ENCODE measurements at places on chromosomes 5 and 9.

GRCh38 chr9:84439250-84439649 lies 98.7 kb upstream of the SLC28A3 start:
- H3K27ac ChIP-seq = no peak overlapping the region
- peaks cover 4% of the 10 kb centered on the region for H3K27me3 ChIP-seq
- no peaks in the 10 kb centered on the region for H3K4me1 ChIP-seq
- no peaks in the 10 kb centered on the region for H3K36me3 ChIP-seq
- no peak for DNase-seq
- no peak overlapping the region for H3K4me3 ChIP-seq

DNA sequence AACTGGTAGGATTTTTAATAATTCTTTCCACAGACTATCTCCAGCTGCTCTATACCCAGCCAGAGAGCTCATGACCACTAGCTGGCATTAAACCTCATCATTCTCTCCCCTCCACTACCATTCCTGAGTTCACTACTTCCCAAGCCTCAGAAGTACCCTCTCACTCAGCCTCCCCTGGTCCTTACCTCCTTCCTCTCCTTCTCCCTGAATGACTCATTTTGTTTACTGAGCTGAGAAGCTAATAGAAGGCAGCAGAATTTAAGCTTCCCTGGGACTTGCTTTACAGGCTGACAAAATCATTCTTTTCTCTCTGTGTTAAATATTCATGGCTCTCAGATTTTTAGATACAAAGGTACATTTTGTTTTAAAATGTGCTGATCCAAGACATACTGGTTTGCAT lies 305.4 kb downstream of the TLR4 start:
- no peak overlapping the region for H3K4me3 ChIP-seq
- H3K27ac ChIP-seq = no peak overlapping the region
- H3K4me1 ChIP-seq = no peaks in the 10 kb centered on the region
- DNase-seq = no peak
- no peaks in the 10 kb centered on the region for H3K36me3 ChIP-seq

GRCh38 chr5:34717426-34718327 lies 61.5 kb downstream of the RAI14 start:
- peaks cover 3% of the 10 kb centered on the region for H3K27me3 ChIP-seq
- H3K4me3 ChIP-seq = no peak overlapping the region
- no peaks in the 10 kb centered on the region for H3K36me3 ChIP-seq

GRCh38 chr5:163440954-163441353 lies 3.6 kb downstream of the CCNG1 start:
- H3K27me3 ChIP-seq = no peaks in the 10 kb centered on the region
- no peak overlapping the region for H3K4me3 ChIP-seq
- H3K4me1 ChIP-seq = peaks cover 35% of the 10 kb centered on the region
- peaks cover 31% of the 10 kb centered on the region for H3K36me3 ChIP-seq

DNA sequence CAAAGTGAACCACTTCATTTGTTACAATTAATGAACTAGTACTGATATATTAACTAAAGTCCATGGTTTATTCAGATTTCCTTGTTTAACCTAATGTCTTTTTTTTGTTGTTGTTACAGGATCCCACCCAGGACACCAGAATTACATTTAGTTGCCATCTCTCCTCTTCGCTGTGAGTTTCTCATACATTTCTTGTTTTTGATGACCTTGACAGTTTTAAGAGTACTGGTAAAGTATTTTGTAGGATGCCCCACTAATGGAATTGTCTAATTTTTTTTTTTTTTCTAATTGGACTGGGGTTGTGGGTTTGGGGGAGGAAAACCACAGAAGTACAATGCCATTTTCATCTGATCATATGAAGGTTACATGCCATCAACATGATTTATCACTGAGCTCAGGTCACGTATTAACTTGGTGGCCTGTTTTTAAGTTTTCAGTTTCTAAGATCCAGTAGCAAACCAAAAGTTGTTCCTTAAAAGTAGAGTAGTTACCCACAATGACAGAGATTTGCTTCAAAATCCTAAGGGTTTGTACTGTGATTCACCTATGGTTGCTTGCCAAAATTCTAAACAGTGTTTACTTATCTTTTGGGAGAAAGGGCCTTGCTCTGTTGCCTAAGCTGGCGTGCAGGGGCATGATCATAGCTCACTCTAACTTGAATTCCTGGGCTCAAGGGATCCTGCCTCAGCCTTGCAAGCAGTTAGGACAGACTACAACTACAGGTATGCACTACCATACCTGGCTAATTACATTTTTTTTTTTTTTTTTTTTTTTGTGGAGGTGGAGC lies 4.5 kb upstream of the OTULIN start:
- DNase-seq = no peak
- no peak overlapping the region for H3K4me3 ChIP-seq
- no peak overlapping the region for H3K27ac ChIP-seq
- H3K27me3 ChIP-seq = no peaks in the 10 kb centered on the region
- peaks cover 59% of the 10 kb centered on the region for H3K4me1 ChIP-seq

DNA sequence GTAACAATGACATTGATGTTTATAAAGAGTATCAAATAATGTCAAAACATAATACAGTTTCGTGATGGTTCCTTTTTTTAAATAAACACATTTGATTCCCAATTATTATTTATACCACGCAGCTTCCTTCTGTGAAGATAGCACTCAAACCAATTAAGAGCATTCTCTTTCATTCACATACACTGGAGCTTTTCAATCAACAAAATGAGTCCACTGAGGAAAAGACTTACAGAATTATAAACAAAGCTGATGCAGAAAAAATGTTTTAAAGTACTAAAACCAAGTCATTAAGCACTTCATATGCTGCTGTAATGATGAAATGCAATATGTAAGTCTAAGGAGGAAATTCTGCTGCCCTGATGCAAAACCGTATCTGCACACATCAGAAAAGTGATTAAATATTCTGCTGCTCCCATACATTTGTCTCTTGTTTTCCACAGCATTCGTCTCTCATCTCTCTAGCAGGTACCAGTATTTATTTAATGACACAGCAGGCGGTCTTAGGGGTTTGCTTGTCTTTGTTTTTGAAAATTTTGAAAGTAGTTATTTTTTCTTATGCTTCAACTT lies 147.1 kb downstream of the CDH10 start:
- H3K27ac ChIP-seq = no peak overlapping the region
- no peaks in the 10 kb centered on the region for H3K36me3 ChIP-seq
- no peaks in the 10 kb centered on the region for H3K27me3 ChIP-seq
- H3K4me3 ChIP-seq = no peak overlapping the region
- no peaks in the 10 kb centered on the region for H3K4me1 ChIP-seq
- DNase-seq = no peak

DNA sequence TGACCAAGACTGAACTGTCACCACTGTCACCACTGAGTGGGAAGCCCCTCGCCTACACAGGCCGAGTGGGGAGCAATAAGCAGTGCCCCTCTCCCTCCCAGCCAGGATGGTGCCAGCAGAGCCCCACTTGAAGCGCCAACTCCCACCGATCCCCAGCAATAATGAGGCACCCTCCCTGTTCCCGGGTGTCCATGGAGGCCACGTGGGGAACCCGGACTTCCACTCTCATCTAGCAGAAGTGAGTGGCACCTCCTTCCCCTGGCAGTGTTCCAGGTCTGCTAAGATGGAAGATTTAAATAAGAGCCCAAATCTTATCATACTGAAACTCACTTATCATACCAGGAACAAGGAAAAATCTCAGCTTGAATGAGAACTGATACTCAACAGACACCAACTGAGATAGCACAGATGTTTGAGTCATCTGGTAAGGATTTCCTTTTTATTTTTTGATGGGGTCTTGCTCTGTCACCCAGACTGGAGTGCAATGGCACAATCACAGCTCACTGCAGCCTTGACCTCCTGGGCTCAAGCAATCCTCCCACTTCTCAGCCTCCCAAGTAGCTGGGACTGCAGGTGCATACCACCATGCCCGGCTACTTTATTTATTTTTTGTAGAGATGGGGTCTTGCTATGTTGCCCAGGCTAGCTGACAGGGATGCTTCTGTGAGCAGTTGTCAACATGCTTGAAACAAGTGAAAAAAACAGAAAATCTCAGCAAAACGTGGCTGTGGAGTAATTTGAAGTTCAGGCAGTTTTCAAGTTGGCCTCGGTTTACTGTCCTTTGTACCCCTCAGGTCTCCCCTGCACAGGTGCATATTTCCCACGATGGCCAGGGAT lies 29.6 kb upstream of the ASS1 start:
- H3K27me3 ChIP-seq = peaks cover 3% of the 10 kb centered on the region
- H3K4me1 ChIP-seq = no peaks in the 10 kb centered on the region
- no peak overlapping the region for H3K4me3 ChIP-seq
- no peak overlapping the region for H3K27ac ChIP-seq

GRCh38 chr9:35335164-35335563 lies 154.7 kb upstream of the RUSC2 start:
- H3K4me1 ChIP-seq = no peaks in the 10 kb centered on the region
- H3K4me3 ChIP-seq = no peak overlapping the region
- H3K27me3 ChIP-seq = no peaks in the 10 kb centered on the region
- no peak for DNase-seq

- H3K27me3 ChIP-seq = no peaks in the 10 kb centered on the region
- H3K4me3 ChIP-seq = no peak overlapping the region
- no peaks in the 10 kb centered on the region for H3K4me1 ChIP-seq
Measured at GRCh38 chr5:79929095-79929494, 62.0 kb downstream of the MTX3 start.

- no peaks in the 10 kb centered on the region for H3K27me3 ChIP-seq
- DNase-seq = no peak
- no peak overlapping the region for H3K4me3 ChIP-seq
- H3K4me1 ChIP-seq = peaks cover 20% of the 10 kb centered on the region
- H3K27ac ChIP-seq = no peak overlapping the region
- no peaks in the 10 kb centered on the region for H3K36me3 ChIP-seq
Measured at GRCh38 chr5:175892015-175892800, 20.8 kb downstream of the CPLX2 start.

DNA sequence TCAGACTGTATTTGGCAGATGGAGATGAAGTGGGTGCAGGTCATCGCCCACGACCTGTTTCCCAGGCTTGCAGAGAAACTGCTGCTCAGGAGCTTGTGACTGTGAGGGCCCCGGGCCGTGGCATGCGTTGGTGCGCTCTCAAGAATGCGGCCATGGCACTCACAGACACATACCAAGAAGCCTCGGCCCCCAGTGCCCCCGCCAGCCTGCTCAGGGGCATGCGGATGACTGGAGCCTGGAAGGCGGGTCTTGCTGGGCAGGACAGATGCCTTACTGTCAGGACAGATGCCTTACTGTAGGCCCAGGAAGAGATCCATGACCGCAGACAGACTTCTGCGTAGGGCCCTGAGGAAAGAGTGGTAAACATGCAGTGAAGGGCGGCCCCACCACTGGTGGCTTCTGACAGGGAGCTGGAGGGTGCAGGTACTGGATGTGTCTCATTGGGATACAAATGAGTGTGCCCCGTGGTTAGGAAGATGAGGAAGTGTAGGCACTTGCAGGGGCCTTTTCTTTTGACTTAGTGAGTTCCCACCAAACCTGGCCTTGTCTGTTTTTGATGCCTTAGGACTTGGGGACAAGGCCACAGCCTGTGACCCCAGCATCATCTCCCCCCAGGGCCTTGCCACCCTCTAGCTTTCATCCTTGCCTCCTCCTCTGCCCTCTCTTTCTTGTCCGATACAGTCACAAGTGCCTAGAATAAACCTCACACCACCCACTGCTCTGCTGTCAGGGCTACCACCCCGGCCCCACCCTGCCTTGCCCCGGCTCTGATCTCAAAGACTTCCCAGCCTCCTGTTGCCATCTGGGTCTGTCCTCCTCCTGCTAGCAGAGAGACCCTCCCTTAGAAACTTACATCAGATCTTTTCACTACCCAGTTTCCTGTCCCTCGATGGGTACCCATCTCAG lies 68.8 kb upstream of the ABL1 start:
- peak overlapping the region; percentile 55 for H3K27ac ChIP-seq
- DNase-seq = peak; percentile 28
- peaks cover 40% of the 10 kb centered on the region for H3K4me1 ChIP-seq

- no peaks in the 10 kb centered on the region for H3K4me1 ChIP-seq
- H3K27me3 ChIP-seq = no peaks in the 10 kb centered on the region
- H3K4me3 ChIP-seq = no peak overlapping the region
Measured at GRCh38 chr9:105900123-105900522, 205.8 kb downstream of the TMEM38B start.

- H3K27ac ChIP-seq = no peak overlapping the region
- H3K4me3 ChIP-seq = no peak overlapping the region
- no peaks in the 10 kb centered on the region for H3K36me3 ChIP-seq
- H3K4me1 ChIP-seq = no peaks in the 10 kb centered on the region
- H3K27me3 ChIP-seq = no peaks in the 10 kb centered on the region
Measured at GRCh38 chr5:107455111-107455544, 215.6 kb downstream of the EFNA5 start.

DNA sequence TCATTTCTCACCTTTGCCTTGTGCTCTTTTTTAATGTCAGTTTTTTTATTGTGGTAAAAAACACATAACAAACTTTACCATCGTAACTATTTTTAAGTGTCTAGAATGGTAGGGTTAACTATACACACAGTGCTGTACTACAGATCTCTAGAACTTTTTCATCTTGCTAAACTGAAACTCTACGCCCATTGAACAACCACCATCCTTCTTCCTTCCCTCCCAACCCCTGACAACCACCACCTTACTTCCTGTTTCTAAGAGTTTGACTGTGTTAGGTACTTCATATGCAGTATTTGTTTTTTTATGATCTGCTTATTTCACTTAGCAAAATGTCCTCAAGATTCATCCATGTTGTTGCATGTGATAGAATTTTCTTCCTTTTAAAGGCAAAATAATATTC lies 54.9 kb downstream of the PSAT1 start:
- no peak overlapping the region for H3K27ac ChIP-seq
- no peak for DNase-seq
- H3K4me3 ChIP-seq = no peak overlapping the region
- H3K27me3 ChIP-seq = no peaks in the 10 kb centered on the region

DNA sequence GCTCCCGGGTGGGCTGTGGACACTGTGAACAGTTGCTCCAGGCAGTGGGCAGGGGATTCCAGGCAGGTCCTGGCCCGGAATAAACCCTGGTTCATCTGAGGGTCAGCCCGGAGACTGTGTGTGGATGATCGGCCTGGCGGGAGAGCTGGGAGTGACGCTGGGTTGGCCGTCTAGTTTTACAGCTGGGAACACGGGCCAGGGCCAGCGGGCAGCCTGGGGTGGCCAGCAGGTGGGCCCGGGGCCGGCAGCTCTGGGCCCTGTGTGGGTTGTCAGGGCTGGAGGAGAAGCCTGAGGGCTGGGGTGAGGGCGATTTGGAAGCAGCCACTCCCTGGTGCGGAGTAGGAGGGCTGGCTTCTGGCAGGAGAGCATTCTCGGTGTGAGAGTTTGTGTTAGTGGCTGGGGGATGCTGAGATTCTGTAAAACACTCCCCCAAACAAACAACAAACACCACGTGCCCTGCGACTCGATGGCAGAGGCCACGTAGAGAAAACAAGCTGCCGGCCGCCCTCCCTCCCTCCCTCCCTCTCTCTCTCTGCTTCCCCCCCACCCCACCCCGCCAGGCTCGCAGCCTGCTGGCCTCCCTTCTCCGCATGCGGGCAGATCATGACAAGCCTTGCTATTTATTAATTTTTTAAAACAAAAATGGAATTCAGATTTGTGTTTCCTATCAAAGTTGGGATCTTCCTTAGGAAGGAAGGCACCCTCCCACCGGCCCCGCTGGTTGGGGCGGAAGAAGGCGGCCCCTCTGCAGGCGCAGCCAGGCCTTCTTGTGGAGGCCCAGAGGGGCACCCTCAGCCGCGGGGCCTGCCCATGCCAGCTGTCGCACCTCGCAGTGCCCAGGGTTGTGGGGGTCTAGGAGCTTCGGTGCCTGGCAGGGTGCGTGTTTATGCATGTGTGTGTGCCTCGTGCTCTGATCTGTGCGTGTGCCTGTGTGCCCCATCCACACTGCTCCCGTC lies 49.5 kb downstream of the RXRA start:
- H3K27me3 ChIP-seq = no peaks in the 10 kb centered on the region
- H3K36me3 ChIP-seq = no peaks in the 10 kb centered on the region
- no peak for DNase-seq
- H3K27ac ChIP-seq = no peak overlapping the region

GRCh38 chr9:13728917-13729811 lies 449.7 kb upstream of the MPDZ start:
- no peak for DNase-seq
- no peak overlapping the region for H3K27ac ChIP-seq
- H3K4me3 ChIP-seq = no peak overlapping the region
- no peaks in the 10 kb centered on the region for H3K36me3 ChIP-seq
- H3K4me1 ChIP-seq = no peaks in the 10 kb centered on the region

Measured in activated CD4-positive, alpha-beta T cell treated with anti-CD3 and anti-CD28 coated beads for 36 hours (primary cell).